ENCODE measurements at places on chromosomes 1 and 21.

- DNase-seq = no peak
Observed at GRCh38 chr1:45275054-45275453, 51.6 kb upstream of the HPDL start.

- DNase-seq = no peak
Observed at GRCh38 chr21:16976193-16976592, 536.6 kb upstream of the CXADR start.

DNA sequence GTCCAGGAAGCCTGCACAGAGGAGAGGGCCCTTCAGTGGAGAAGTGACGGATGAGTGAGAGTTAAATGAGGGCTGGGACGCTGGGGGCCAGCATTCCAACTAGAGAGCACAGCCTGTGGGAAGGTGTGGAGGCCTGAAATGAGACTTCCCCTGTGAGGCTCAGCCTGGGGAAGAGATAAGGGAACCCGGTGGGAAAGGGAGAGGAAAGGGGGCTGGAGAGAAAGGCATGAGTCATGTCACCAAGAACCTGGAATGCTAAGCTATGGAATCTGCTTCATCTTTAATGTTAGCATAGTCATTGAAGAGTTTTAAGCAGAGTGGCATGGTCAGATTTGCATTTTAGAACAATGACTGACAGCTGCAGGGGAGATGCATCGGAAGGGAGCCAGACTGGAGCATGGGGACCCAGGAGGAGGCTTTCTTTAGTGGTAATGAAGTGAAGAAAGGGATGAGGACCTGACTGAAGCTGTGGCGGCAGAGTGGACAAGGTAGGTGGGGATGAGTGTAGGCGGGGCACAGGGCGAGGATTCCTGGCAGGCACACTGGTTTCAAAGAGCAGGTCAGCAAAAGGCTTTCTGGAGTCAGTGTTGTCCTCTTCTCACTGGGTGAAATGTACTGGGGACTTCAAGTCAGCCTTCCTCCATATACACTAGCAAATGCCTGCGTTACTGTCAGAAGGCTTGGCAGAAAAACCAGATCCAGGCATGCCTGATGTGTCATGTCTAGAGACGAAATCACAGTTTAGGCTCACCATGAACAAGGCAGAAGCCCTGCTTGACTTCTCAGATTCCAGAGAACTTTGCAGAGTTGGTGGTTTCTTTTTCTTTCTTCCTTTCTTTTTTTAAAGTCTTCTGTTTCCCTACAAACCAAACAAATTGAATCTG, 8.0 kb downstream of the RGL1 start:
- DNase-seq = no peak

GRCh38 chr21:38386967-38387366, 111.3 kb downstream of the ERG start:
- DNase-seq = no peak

DNA sequence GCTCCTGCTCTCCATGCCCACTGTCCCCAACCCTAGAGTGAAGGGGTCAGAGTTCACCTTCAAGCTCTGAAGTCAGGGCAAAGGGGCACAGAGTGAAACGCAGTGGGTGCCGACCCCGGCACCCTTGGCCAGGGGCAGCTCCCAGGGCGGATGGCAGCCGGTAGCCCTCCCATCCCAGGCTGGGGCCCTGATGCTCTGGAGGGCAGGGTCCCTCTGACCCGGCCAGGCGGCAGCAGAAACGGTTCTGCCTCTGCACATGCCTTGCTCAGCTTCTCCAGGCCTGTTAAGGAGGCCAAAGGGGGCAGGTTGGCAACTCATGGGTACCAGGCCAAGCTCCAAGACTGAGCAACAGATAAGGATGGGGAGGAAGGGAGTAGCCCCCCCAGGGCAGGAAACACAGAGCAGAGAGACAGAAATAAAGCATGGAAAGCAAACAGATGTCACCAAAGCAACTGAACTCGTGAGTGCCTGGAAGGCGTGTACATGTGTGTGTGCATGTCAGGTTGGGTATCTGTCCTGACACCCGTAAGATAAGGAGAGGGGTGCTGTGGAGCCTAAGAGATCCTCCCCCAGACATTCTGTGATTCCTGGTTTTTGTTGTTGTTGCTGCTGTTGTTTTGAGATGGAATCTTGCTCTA, 112.3 kb upstream of the IFFO2 start:
- no peak for DNase-seq

GRCh38 chr21:46113497-46114176, 15.7 kb downstream of the COL6A2 start:
- DNase-seq = peak; percentile 3

- no peak for DNase-seq
Observed at GRCh38 chr1:196427976-196428734, 180.1 kb downstream of the KCNT2 start.

DNA sequence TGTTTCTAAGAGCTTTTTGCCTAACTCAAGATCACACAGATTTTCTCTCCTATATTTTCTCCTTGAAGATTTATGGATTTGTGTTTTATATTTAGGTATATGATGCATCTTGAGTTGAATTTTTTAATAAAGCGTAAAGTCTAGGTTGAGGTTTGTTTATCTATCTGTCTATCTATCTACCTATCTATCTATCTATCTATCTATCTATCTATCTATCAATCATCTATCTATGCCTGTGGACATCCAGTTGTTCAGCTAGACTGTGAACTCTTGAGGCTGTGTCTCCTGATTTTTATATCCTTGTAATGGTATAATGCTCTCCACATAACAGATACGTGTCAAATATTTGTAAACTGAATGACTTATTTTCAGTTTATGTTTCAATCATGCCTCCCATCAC, 120.1 kb downstream of the DNAH14 start:
- no peak for DNase-seq

- no peak for DNase-seq
Observed at GRCh38 chr1:231215681-231216385, 25.2 kb upstream of the GNPAT start.

- no peak for DNase-seq
Observed at GRCh38 chr1:181514298-181515290, 31.3 kb downstream of the CACNA1E start.
